ENCODE measurements at places on chromosomes 13 and 19.

DNA sequence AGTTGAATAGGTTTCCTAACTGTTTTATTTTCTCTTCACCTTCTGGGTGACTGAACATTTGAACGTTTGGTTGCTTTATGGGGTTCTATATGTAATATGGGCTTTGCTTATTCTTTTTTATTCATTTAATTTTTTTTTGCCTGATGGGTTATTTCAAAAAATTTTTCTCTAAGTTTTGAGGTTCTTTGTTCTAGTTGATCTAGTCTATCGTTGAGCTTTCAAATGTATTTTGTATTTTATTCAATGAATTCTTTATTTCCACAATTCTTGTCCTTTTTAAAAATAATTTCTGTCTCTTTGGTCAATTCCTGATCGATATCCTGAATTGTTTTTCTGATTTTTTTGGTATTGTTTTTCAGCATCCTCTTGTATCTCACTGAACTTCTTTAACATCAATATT lies 239.5 kb upstream of the PCDH9 start:
- DNase-seq: no peak

- no peak for DNase-seq
Observed at GRCh38 chr19:12695096-12695495, 1.3 kb downstream of the FBXW9 start.

DNA sequence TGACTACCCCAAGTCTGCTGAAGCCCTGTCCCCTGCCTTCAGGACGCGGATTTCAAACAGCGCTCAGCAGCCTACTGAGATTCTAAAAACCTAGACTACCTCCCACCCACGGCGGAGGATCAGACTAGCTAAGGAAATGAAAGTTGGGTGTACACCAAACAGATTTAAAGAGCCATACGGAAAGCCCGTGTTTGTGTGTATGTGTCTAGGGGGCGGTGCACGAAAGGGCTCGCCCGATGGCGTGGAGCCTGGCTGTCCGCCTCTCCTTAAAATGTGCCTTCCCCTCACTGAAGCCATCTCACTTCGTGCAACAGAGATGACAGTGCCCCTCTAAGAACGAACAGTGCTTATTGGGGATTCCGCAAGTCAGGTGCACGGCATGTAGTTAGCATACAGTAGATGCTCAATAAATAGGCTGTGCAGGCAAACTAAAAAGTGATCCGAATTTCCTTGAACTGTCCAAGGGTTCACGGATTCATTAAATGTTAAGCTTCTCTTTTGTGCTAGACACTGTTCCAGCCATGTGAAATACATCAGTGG lies 639 bp downstream of the LENG1 start:
- no peak for DNase-seq

DNA sequence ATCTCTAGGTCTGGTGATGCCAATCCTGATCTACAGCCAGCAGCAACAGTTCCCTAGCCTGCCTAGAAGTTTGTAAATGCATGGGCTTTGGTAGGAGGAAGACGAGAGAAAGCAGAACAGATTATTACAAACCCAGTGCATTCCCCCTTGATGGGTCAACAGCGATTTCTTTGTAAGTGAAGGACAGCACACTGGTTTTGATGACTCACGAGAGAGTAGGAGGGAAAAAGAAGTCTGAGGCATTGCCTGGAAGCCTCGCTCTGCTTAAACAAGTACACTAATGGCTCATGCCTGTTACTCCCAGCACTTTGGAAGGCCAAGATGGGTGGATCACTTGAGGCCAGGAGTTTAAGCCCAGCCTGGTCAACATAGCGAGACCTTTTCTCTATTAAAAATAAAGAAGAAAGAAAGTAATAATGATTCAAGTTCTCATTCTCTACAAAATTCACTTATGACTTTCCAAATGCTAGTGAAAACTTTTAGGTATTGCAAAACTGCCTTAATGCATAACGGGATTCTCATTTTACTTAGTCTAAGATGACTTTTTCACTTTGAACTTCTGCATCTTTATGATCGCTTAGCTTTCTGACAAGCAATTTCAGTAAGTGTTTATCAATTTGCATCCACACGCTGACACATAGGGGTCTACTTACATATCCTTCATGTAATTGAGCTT lies 47.7 kb upstream of the USPL1 start:
- DNase-seq: peak; percentile 91

GRCh38 chr19:14248578-14249011 lies 42.6 kb upstream of the ADGRL1 start:
- peak; percentile 70 for DNase-seq

DNA sequence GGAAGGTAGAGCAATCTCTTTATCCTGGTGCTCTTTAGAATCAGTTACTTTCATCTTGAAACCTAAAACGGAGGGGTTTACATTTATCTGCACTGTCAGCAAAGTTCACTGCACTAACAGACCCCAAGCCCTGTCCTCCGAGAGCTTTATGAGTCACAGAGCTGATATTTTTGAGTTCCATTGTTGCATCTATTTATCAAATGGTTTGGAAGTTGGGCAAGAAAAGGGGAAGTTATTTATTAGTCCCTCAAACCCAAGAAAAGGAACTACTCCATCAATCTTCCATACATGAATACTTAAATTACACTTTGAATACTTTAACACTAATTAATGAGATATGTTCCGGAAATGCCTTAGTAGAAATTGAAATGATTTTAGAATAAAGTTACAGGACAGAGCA lies 55.5 kb downstream of the EDNRB start:
- DNase-seq: no peak

GRCh38 chr13:93534181-93534700 lies 307.6 kb downstream of the GPC6 start:
- no peak for DNase-seq

DNA sequence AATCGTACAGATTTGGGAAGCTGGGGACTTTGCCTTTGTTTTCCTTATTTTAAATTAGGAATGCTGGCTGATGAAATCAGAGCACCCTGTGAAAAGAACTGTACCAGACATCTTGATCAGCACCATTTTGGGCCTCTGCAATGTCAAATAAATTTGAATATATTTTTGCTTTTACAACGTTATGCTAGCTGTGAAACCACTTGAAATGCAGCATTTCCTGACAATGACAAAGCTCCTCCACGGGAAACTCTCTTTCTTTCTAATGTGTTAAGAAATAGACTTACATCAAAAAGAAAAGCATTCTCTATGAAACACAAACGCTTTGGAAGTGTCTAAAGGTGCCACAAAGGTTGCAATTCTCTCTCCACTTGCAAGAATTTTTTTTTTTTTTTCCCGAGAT lies 47.1 kb upstream of the MAP3K10 start:
- peak; percentile 8 for DNase-seq

GRCh38 chr19:12840091-12841079 lies 2.1 kb downstream of the MAST1 start:
- peak; percentile 67 for DNase-seq

- peak; percentile 36 for DNase-seq
Observed at GRCh38 chr19:31548941-31549340, 199.7 kb upstream of the TSHZ3 start.

GRCh38 chr13:100725472-100725871 lies 50.9 kb upstream of the TMTC4 start:
- DNase-seq: no peak

DNA sequence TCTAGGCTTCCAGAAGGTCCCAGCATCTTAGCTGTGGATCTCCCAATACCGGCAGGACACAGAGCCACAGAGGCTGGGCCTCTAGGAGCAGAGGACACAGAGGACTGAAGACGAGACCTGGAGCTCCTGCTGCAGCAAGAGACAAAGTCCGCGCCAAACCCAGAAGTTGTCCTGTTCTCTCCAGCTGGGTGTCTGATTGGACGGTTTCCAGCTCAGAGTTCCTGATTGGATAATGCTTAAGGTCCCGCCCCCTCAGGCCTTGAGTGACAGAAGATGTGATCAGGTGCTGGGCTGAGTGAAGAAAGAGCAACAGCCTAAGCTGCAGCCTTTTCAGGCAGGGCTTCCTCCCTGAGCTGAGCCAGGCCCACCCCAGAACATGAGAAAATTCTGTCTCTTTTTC lies 59.9 kb upstream of the ZNF85 start:
- no peak for DNase-seq
